ENCODE measurements at places on chromosomes 4 and X. TPM values are rescaled to one million over a fixed set of nuclear protein-coding genes. Genes with fewer than 3 reads are reported as not detected.

Gene GC
- 0.29 TPM for polyA plus RNA-seq

Gene CXCL11
- not detected for polyA plus RNA-seq

Gene HTATSF1
- polyA plus RNA-seq, result 86.7 TPM

Gene MEPE
- not detected for polyA plus RNA-seq

Gene F8A3
- polyA plus RNA-seq, result 0.27 TPM

Gene CTAG1A
- not detected for polyA plus RNA-seq

Gene BEX5
- polyA plus RNA-seq, result 7.3 TPM

Gene PTTG2
- polyA plus RNA-seq, result not detected

Gene MAGEC2
- polyA plus RNA-seq, result not detected

Gene ARMCX5
- 10.0 TPM for polyA plus RNA-seq

Gene PDZD4
- 1.7 TPM for polyA plus RNA-seq

Gene INTS6L
- 34.4 TPM for polyA plus RNA-seq

Gene VGLL1
- not detected for polyA plus RNA-seq
